ENCODE measurements at places on chromosomes 16 and 17.

DNA sequence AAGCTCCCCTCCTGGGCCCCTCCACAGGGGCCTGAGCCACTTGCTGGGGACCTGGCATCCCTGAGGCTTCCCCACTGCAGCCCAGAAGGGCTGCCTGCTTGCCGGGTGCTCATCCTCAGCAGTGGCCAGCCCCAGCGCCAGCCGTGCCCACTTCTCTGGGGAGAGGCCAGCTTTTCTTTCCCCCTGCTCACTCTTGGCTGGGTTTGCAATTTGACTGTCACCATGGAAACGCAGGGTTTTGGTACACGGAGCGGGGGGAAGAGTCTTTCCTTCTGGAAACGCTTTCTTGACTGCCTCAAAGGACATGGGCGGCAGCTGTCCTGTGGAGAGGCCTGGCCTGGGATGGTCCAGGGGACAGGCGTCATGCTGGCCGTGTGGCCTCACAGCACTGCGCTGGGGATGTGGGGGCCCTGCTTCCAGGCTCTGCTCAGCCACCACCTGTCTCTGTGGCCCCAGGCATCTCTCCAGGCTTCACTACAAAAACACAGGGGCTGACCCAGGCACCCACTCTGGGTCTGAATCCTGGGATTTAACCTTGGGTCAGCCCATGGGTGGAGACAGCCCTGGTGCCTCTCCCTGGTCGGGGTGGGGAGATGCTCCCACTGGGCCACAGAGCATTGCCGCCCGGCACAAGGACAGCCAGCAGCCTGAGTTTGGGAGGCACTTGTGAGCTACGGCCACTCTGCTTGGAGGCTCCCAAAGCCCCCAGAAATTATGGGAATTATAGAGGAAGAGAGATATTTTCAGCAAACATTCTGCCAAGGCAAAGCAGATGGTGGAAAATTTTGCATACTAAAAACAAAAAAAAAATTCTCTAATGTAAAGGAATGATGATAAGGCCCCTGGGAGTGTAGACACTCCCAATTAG is 45.9 kb upstream of the DOC2B start:
- no peak for DNase-seq

DNA sequence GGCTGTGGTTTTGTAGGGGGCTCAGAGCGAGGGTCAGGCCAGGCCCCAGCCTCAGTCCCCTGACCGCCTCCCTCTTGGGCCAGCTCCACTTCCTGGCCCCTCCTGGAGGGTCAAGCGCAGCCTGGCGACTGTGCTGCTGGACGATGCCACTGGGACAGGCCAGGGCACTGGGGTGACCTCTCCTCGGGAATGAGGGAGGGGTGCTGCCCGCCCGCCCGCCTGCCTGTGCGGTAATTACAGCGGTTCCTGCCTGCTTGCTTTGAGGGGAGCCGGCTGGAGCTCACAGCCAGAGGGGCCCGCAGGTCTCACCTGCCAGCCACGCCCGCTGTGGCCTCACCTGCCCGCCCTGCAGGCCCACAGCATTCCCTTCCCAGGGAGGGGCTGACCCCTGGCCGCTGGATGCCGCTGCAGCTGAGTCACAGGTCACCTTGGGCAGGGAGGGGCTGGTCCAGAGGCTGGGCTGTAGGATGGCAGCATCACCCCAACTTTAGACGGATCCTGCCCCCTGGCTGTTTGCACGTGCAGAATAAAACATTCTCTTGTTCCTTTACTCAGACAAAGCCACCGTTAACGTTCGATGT is 76.7 kb upstream of the CBX4 start:
- peak; percentile 68 for DNase-seq

GRCh38 chr16:53814801-53815200 is 110.8 kb downstream of the FTO start:
- DNase-seq: no peak

DNA sequence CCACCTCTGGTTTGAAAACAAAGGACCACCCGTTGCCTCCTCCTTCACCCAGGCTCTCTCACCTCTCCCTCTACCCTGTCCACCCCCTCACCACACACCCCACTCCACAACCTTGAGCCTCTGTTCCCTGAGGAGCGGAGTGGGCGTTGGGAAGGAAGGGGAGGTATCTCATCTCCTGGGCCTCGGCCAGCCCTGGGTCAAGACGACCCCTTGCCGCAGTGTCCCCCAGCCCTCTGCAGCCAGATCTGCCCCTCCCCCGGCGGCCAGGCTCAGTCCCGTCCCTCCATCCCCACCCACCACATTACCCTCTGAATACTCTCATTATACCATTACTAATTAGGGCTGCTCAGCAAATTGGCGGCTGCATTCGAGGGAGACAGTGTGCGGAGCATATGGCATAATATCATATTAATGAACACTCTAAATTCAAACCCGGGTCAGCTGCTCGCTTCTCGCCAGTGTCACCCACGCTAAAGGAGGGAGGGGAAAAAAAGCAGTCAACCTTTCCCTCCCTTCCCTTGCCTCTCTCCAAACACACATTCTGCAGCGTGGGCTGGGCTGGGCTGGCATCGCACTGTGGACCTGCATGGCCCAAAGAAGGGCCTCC is 123.2 kb upstream of the LHX1 start:
- no peak for DNase-seq

DNA sequence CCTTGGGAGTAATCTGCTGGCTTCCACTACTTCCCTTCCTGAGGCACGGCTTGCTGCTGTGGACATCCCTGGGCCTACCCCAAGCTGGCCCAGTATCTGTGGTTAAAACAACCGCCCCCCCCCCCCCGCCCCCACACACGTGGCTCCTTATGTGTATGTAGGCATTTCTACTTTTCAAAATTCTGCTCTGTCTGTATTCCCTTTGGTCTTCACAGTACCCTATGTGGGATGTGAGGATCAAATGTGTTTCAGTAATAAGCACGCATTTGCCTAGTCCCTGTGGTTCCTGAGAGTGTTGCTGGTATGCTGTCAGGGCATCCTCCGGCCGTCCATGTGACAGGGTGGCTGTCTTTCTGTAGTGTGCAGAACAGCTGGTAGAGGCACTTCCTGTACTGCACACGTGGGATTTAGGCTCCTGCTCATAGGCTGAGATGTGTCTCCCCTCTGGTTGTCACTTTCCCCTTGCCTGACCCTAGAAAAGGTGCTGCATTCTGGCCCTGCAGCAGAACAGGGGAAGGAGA is 2.2 kb downstream of the NT5M start:
- peak; percentile 96 for DNase-seq

DNA sequence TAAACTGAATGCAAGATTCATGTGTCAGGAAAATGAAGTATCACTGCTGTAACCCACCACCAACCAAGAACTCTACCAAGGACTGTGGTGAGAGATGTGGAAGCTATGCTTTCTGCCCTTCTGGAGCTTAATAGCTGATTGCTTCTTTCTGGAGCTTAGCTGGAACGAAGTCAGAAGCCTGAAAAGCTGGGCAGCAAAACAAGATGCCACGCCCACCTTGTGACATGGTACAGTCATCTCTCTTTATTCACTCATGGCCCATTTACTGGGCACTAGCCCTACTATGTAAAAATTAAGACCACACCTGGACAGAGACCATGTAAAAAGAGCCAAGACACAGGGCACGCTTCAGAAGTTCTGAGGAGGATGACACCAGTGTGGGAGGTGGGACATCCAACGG is 48.1 kb downstream of the TEX2 start:
- peak; percentile 78 for DNase-seq

DNA sequence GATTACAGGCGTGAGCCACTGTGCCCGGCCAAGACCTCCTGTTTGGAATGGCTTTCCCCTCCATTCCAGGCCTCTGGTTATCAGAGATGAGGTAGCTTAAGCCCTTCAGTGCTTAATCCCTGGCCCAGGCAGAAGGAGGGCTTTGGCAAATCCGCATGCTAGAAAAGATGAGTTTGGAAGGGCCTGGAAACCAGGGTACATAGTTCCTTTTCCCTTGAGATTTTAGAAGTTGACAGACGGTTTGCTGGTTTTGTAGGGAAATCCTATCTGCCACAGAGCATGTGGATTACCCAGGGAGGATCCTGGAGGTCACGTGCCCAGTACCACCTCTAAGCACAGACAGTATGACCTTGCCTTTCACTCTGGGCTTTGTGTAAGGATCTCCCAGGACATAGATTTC is 114.7 kb upstream of the CACNG3 start:
- no peak for DNase-seq

- no peak for DNase-seq
These were observed 150.3 kb upstream of the RPL38 start for GRCh38 chr17:74052993-74053711.

DNA sequence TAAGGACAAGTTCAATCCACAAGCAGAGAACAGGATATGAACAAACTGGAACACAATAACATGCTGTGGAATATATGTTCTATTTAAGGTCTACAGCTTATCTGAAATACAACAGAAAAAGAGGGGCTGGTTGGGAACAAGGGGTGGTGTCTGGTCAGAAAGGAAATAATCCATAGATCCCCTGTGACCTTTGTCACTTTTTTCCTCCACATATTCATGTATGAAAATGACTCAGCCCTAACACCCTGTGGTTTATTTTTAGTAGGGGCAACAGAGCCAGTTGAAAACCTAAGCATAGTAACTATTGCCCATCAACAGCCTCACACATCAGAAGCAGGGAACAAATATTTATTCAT is 12.3 kb upstream of the SPAG9 start:
- no peak for DNase-seq

- DNase-seq: no peak
These were observed 579.3 kb downstream of the TOX3 start for GRCh38 chr16:51967646-51968045.

- no peak for DNase-seq
These were observed 127.6 kb upstream of the NOG start for GRCh38 chr17:56465886-56466285.

GRCh38 chr17:77694391-77695363 is 263.8 kb upstream of the TNRC6C start:
- DNase-seq: no peak

DNA sequence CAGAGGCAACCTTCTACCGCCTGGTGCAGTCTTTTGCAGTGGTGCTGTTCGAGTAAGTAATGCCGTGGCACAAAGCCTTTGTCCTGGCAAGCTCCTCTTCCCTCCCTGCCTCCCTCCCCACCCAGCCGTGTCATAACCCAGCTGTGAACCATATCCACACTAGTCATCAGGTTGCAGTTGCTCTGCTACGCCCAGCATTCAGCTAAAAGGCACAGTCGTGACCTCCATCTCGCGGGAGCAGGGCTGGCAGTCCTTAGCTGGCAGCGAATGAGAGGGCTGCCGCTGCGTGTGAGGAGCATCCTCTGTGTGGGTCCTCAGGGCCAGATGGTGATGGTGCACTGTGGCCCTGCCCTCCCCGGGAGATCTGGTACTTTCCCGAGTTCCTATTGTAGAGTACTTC is 39.3 kb downstream of the CIBAR2 start:
- peak; percentile 23 for DNase-seq
